Activated naive CD4-positive, alpha-beta T cell treated with Interleukin-2 at 50 U/mL for 16 hours (primary cell): ENCODE measurements at places on chromosomes 7 and 10.
A peak's percentile ranks its signal among the peaks of the same experiment; 100 is the strongest.

DNA sequence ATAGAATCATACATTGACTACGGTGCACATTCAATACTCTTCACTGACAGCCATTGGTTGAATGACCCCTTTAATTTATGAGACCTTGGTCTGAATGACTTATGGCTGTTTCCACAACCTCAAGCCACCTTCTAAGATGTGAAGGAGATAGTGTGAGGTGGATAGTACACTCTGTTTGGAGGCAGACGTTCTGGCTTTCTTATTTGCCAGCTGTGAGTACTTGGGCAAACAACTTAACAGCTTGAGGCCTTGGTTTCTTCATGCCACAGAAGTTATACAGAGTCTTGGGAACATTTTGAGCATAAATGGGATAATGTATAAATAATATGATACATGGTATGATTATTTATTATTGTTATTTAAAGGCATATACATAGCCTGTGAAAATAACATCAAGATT lies 62.0 kb downstream of the BPGM start:
- DNase-seq, result no peak

GRCh38 chr7:94231305-94231704 lies 163.4 kb upstream of the COL1A2 start:
- DNase-seq, result no peak

- DNase-seq, result no peak
Observed at GRCh38 chr7:47551668-47552440, 30.1 kb downstream of the TNS3 start.

DNA sequence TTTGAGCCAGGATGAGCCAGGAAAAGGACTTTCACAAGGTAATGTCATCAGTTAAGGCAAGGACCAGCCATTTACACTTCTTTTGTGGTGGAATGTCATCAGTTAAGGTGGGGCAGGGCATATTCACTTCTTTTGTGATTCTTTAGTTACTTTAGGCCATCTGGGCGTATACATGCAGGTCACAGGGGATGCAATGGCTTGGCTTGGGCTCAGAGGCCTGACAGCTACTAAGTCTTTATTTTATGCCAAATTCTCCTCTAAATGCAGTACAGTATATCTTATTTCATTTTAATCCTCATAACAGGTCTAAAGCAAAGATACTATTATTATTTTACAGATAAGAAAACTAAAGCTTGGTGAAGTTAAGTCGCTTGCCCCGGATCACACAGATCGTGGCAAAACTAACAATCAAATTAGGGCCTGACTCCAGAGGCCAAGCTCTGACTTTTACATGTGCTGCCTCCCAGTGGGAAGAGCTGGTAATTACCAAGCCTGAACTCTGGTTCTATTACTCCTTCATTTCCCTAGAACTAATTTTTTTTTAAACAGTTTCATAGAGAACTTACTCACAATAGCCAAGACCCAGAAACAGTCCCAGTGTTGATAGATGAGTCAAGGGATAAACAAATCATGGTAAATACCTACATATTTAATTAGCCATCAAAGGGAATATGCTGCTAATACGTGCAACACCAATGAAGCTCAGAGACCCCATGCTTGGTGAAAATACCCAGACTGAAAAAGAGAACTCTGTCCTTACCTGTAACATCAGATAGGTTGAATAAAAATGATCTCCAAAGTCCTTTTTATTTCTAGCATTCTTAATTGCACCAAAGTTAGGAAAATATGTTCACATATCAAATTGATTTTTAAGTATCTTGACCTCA lies 35.4 kb downstream of the C7orf25 start:
- peak; percentile 66 for DNase-seq

DNA sequence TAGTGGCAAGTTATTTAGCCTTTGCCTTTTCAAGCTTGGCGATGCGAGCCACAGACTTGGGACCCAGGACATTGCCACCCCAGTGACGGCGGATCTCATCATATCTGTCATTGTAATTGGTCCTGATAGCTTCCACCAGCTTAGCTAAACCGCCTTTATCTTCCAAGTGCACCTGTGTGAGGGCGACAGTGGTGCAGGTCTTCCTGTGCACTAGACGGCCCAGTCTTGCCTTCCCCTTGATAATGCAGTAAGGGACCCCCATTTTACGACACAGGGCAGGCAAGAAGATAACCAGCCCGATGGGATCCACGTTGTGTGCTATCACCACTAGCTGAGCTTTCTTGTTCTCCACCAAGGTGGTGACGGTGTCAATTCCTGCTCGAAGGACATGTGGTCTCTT lies 99.6 kb upstream of the ITGB1 start:
- DNase-seq, result no peak
